ENCODE measurements at places on chromosomes 6 and 20.

- DNase-seq = peak; percentile 95
Measured at GRCh38 chr20:38472513-38473366, at the start of gene RALGAPB. RALGAPB (plus strand) TSS chr20:38472843; CDS start chr20:38488433, 15,590 bp downstream.

- DNase-seq = no peak
Measured at GRCh38 chr6:90478278-90478677, 108.6 kb downstream of the MAP3K7 start.

DNA sequence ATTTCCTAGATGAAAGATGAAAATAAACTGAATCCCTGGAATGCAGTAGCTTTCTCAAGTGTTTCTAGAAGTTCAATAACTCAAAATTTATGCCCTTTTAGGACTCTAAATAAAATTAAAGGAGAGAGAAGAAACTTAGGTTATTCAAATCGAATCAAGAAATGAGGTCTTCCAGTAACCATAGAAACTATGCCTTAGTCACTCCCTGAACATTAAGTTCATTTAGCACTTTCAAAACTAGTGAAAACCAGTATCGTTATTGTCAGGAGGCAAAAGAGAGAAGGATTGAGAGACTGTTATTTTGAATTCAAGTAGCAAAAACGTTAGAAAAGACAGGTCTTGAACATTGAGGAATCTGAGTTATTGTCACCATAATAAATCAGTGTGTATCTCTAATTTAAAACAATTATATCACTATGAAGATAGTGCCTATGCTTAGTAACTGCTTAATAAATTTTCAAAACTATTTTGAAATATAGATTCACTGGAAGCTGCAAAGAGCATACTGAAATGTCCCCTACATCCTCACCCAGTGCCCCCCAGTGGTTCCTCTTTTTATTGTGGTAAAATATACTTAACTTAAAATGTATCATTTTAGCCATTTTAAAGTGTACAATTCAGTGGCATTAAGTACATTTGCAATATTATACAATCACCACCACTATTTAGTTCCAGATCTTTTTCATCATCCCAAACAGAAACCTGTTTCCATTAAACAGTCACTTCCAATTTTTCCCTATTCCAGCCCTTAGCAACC is 4.6 kb downstream of the RPP21 start:
- DNase-seq = no peak

DNA sequence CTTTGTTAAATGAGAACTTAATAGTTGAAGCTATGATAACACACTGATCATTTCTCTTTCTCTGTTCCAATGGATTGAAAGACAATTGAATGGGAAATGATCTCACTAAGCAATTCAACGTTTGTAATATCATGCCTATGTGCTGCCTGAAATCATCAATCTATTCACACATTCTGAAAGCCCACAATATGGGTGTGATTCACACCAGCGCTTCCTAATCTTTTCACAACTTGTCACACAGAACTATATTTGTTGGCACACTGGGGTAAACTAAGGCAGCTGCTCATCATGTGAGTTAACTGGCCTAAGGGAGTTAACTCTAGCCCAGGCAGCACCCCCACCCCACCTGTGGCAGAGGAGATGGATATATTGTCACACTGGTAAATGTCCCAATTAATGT is 37.1 kb upstream of the UTRN start:
- DNase-seq = no peak

GRCh38 chr6:126337323-126337722 is 2.6 kb upstream of the CENPW start:
- peak; percentile 19 for DNase-seq

- no peak for DNase-seq
Measured at GRCh38 chr20:2575682-2576081, 39.3 kb downstream of the TMC2 start.

All from HuH-7 (cell line).